Stimulated activated CD4-positive, alpha-beta T cell treated with anti-CD3 and anti-CD28 coated beads, Interleukin-1b, Interleukin-23, amount 100 ng/mL, for 1 hour (primary cell): ENCODE measurements at places on chromosomes 7 and 10.

- DNase-seq = no peak
Measured at GRCh38 chr7:132090444-132090843, 485.8 kb downstream of the PLXNA4 start.

DNA sequence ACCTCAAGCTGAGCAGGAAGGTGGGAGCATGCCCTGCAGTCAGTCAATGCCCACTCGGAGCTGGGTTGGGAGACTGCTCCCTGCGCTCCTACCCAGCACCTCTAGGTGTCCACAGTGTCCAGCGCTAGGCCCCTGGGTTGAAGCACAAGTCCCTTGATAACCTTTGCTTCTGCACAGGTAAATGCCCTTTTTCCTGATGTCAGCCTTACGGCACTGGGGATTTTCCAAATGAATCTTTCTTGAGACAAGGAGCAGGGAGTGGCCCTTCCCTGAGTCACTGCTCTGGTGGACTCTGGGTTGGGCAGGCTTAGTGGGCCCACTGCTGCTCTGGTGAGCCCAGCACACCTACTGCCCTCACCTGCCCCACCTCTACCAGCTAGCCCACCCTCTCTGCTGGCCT lies 61.9 kb upstream of the OPN4 start:
- DNase-seq = no peak

DNA sequence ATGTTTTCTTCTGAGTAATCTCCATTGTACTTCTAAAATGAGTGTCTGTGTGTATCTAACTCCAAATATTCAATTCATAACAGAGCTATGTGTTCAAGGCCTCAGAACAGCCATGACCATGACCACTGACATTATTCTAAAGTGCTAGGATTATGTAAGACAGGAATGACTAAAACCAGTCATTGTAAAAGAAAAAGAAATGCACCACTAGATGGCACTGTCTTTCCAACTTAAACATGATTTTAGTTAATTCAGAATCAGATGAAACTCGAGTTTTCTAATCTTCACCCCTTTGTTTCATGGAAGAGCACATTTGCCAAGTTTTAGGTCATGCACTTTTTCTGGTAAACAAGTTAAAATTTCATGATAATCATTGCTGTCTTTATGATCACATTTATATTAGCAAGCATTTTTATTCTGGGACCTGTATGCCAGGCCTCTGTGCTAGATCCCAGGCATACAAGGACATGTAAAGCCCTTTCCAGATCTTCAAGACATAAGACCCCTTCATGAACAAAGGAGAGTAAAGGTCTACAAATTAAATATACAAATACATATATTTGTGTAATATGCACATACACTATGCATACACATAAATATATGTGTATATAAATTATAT lies 26.1 kb upstream of the RSU1 start:
- no peak for DNase-seq

DNA sequence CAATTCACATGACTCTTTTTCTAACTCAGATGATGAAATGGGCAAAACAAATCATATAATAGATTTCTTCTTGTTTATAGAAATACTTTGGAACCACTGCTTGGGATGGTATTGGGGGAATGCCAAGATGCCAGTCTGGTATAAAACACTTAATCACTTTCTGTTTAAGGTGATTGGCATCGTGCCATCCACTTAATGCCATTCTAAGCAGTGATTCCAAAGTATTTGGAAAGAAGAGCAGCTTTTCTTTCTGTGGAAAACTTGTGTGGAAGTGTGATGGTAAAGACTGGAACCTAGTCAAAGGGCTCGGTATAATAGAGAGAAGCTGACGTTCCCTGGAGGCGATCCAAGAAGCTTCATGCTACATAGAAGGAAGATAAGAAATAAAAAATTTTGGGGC lies 120.6 kb downstream of the TMEM26 start:
- DNase-seq = no peak

GRCh38 chr10:123144697-123145541 lies 3.0 kb upstream of the HMX2 start:
- no peak for DNase-seq

GRCh38 chr7:138388673-138389491 lies 71.2 kb upstream of the TRIM24 start:
- DNase-seq = no peak

- no peak for DNase-seq
Measured at GRCh38 chr7:17472939-17473338, 174.5 kb downstream of the AHR start.

GRCh38 chr10:77386838-77387237 lies 250.8 kb downstream of the KCNMA1 start:
- no peak for DNase-seq

DNA sequence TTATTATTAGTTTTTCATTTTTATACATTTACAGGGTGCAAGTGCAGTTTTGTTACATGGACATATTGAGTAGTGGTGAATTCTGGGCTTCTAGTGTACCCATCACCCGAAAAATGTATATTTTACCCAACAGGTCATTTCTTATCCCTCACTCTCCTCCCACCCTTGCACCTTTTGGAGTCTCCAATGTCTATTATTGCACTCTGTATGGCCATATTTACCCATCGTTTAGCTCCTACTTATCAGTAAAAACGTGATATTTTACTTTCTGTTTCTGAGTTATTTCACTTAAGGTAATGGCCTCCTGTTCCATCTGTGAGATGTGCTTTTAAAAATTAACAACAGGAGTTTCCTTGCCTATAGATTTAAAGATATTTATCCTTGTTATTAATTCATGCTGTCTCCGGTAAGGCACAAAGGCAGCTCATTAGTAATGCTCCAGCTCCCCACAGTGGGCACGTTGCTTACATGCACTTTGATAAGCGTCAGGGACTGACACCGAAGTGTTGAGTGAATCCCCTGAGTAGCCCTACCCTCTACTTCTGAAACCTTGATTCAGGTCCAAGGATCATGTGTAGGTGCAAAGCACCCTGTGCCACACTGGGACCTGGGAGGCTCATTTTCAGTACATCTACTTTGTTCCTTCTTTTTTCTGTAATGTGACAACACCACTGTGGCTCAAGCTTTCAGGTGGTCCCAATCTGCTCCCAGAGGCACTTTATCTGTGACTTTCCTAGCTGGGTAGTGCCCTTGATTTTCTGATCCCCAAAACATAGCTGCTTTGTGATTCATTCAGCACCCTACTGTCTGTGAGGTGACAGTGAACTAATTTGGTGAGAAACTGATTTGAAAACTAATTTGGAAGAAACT lies 27.3 kb downstream of the HYAL4 start:
- DNase-seq = no peak

GRCh38 chr7:77393261-77393660 lies 22.9 kb downstream of the GSAP start:
- no peak for DNase-seq

DNA sequence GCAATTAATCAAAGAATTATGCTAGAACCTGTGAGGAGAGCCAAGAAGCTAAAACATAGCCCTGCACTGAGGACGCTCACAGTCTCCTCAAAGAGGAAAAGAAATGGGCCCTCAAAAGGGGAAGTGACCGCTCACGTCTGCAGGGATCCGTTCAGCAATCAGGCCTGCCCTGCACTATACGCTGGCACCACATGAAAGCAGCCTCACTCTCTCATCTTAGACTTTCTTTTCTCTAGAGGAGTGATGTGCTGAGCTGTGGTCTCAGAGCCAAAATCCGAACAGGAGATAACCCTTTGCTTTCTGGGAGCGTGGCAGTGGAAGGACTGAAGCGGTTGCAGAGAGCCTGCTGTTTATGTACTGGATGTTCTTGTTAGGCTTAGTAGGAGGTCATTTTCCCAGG lies 6.3 kb upstream of the IL2RA start:
- DNase-seq = no peak

DNA sequence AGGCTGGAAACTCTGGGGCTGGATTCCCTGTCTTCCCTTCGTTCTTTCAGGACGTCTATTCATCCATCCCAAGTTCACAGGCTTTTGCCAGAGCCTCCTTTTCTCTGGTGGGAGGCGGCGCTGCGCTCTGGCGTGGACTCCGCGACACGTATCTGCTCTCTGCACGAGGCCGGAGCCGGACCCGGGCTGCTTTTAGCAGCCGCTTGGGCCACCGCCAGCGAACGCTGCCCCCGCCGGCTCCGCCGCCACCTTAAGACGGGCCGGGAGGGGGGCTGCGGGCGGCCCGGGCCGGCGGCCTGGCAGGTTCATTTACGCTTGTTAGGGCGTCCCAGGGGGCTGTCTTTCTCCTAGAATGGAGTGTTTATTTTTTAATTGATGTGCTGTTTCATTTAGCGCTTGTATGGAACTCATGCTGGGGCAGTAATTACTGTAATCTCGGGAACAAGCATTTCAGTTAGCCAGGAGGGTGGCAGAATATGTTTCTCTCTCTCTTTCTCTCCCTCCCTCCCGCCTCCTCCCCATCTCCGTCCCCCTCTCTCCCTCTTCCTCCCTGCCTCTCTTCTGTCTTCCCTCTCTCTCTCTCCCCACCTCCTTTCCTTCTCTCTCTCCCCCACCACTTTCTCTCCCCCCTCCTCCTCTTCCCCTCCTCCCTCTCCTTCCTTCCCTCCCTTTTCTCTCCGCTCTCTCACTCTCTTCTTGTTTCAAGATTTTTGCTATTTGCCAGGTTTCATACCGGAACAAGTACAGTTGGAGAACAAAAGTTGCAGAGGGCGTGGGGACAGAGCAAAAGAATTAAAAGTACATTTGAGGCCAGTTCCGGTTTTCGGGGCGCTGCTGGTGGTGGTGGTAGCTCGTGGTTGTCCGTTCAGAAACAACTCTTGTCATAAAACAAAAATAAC lies 1.3 kb upstream of the FZD8 start:
- no peak for DNase-seq

- no peak for DNase-seq
Measured at GRCh38 chr7:16921644-16922257, 40.0 kb upstream of the AGR3 start.

- DNase-seq = peak; percentile 54
Measured at GRCh38 chr10:119595676-119596515, 868 bp downstream of the TIAL1 start.

GRCh38 chr10:114163062-114163461 lies 10.9 kb downstream of the CCDC186 start:
- DNase-seq = no peak
